GDM1 (cell line): ENCODE measurements at places on chromosomes 13 and 19.

- DNase-seq: no peak
Measured at GRCh38 chr13:51778392-51778791, 25.6 kb downstream of the DHRS12 start.

GRCh38 chr19:5615756-5616327, 6.7 kb downstream of the SAFB2 start:
- DNase-seq: no peak

DNA sequence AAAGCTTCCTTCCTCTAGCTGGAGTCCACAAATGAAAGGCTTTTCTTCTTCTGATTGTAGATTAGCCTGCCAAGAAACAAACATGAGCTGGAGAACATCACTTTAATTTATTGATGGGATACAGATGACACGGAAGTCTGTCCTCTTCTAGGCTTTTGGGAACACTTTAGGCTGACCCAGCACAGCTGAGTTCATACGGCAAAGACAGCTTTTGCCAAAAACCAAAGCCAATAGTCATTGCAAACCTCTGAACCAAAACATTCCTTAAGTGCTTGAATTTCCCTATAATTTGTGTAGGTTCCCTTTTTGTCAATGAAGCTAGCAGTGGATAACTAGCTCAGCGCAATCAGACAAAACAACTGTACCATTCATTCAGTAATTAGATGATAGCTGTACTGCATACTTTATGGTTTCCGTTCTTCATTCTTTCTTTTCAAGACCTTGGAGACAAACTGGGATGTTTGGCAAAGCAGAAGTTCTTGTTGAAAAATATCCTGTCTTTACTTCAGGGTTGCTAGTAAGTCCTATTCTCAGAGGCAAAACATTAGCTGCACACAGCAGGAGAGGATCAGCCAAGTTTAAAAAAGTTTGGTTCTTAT, 95.7 kb upstream of the SPRY2 start:
- DNase-seq: no peak

GRCh38 chr13:34826432-34826831, 115.6 kb upstream of the NBEA start:
- no peak for DNase-seq
